ENCODE measurements at places on chromosomes 2 and 18.

GRCh38 chr2:113228351-113228750 is 50.4 kb downstream of the PAX8 start:
- no peak overlapping the region for H3K27ac ChIP-seq
- DNase-seq = no peak
- H3K4me3 ChIP-seq = no peak overlapping the region
- no peaks in the 10 kb centered on the region for H3K36me3 ChIP-seq

- no peaks in the 10 kb centered on the region for H3K36me3 ChIP-seq
- DNase-seq = no peak
- no peak overlapping the region for H3K4me3 ChIP-seq
- no peaks in the 10 kb centered on the region for H3K27me3 ChIP-seq
- no peak overlapping the region for H3K27ac ChIP-seq
Observed at GRCh38 chr2:142866426-142866825, 11.0 kb upstream of the KYNU start.

DNA sequence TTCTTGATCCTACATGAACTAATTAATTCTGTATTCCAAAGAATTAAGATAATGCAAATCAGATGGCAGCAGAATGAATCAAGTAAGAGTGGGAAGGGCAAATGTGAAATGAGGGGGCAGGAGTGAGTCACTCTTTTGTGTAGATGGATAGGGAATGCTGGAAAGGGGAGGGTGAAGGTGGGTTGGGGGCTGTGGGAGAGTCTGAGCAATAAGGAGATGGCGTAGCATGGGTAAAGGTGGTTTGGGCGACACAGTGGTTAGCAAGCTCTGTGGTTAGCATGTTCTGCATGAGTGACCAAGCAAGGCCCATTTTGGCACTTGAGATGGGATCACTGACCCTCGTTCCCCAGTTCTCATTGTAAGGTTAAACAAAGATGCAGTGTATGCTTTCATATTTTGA is 20.4 kb downstream of the GPD2 start:
- H3K4me1 ChIP-seq = no peaks in the 10 kb centered on the region
- H3K4me3 ChIP-seq = no peak overlapping the region
- H3K36me3 ChIP-seq = no peaks in the 10 kb centered on the region
- H3K27ac ChIP-seq = no peak overlapping the region
- DNase-seq = no peak
- H3K27me3 ChIP-seq = no peaks in the 10 kb centered on the region

DNA sequence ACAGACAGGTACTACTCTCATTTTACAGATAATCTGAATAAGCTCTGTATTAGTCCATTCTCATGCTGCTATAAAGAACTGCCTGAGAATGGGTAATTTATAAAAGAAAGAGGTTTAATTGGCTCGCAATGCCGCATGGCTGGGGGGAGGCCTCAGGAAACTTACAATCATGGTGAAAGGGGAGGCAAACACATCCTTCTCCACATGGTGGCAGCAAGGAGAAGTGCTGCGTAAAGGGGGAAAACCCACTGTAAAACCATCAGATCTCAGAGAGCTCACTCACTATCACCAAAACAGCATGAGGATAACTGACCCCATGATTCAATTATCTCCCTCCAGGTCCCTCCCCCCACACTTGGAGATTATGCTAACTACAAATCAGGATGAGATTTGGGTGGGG is 254.4 kb downstream of the KCNE4 start:
- no peak overlapping the region for H3K27ac ChIP-seq
- H3K27me3 ChIP-seq = no peaks in the 10 kb centered on the region
- H3K4me1 ChIP-seq = no peaks in the 10 kb centered on the region
- no peak for DNase-seq
- no peaks in the 10 kb centered on the region for H3K36me3 ChIP-seq
- no peak overlapping the region for H3K4me3 ChIP-seq

- H3K4me1 ChIP-seq = no peaks in the 10 kb centered on the region
- no peak overlapping the region for H3K4me3 ChIP-seq
- DNase-seq = no peak
- no peak overlapping the region for H3K27ac ChIP-seq
- no peaks in the 10 kb centered on the region for H3K36me3 ChIP-seq
Observed at GRCh38 chr2:126244937-126245336, 411.0 kb upstream of the GYPC start.

DNA sequence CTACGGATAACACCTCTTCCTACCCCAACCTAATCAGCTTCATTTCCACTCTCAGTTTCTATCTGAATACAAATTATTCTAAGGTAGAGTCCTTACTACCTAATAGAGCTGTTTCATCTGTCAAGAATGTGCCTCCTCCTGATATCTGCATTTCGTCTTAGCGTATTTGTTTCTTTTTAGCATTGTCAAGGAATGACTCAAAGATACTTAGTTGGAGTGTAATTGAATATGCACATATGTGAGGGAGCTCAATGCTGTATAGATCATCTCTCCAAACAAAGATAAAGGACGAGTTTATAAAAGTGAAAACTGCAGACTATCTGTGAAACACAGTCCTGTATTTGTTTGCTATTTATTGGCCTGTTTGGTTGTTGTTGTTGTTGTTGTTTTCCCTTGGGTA is 2059.4 kb upstream of the CELF4 start:
- H3K27me3 ChIP-seq = no peaks in the 10 kb centered on the region
- H3K36me3 ChIP-seq = no peaks in the 10 kb centered on the region
- H3K4me3 ChIP-seq = no peak overlapping the region
- no peak for DNase-seq

DNA sequence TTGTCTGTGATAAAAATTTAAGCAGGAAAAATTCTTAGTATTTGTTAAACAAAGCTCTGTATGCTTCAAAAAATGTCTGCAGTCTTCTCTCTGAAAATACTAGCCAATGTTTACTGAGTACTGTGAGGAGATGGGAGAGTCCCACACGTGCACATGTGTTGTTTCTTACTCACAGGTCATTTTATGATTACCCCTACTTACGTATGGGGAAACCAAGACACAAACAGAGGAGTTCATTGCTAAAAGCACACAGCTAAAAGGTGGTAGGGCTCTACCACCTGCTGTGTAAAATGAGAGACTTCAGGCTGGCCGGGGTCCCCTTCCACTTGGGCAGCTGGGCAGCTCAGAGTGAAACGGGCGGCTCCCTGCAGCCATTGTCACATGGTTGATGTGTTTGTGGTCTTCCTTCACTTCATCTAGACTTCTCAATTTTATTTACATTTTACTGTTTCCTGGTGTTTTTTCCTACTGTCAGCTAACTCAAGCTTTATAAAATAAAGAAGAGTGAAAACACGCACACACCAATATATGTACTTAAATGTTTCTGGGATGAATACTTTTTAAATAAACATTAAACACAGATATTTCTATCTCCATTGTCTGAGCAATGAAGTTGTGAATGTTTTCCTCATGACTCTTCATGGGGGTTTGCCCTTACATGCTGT is 71.2 kb downstream of the MBP start:
- H3K36me3 ChIP-seq = peaks cover 4% of the 10 kb centered on the region
- peak overlapping the region; percentile 73 for H3K27ac ChIP-seq
- peak overlapping the region; percentile 41 for H3K4me3 ChIP-seq
- peaks cover 89% of the 10 kb centered on the region for H3K4me1 ChIP-seq
- DNase-seq = no peak
- no peaks in the 10 kb centered on the region for H3K27me3 ChIP-seq

DNA sequence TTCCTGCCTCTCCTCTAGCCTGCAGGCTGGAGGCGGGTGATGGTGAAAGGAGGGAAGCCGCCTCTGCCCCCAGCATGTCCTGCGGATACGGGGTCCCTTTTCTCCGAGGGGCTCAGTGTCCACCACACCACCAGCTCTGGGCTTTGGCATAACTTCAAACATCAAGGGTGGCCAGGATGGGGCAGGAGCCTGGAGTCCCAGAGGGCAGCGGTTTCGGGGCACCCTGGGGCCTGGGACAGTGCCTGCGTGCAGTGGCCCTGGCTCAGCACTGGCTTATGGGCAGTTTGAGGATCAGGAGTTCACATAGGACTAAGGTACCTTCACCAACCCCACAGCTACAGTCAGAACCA is 85.5 kb upstream of the GPC1 start:
- H3K27me3 ChIP-seq = no peaks in the 10 kb centered on the region
- no peaks in the 10 kb centered on the region for H3K36me3 ChIP-seq
- no peaks in the 10 kb centered on the region for H3K4me1 ChIP-seq
- no peak overlapping the region for H3K27ac ChIP-seq

- H3K4me1 ChIP-seq = no peaks in the 10 kb centered on the region
- no peak overlapping the region for H3K27ac ChIP-seq
Observed at GRCh38 chr2:60109744-60110143, 443.7 kb downstream of the BCL11A start.

GRCh38 chr2:238820916-238821315 is 27.0 kb upstream of the TWIST2 start:
- H3K27ac ChIP-seq = no peak overlapping the region
- H3K4me1 ChIP-seq = no peaks in the 10 kb centered on the region
- H3K27me3 ChIP-seq = peaks cover 4% of the 10 kb centered on the region
- DNase-seq = no peak

DNA sequence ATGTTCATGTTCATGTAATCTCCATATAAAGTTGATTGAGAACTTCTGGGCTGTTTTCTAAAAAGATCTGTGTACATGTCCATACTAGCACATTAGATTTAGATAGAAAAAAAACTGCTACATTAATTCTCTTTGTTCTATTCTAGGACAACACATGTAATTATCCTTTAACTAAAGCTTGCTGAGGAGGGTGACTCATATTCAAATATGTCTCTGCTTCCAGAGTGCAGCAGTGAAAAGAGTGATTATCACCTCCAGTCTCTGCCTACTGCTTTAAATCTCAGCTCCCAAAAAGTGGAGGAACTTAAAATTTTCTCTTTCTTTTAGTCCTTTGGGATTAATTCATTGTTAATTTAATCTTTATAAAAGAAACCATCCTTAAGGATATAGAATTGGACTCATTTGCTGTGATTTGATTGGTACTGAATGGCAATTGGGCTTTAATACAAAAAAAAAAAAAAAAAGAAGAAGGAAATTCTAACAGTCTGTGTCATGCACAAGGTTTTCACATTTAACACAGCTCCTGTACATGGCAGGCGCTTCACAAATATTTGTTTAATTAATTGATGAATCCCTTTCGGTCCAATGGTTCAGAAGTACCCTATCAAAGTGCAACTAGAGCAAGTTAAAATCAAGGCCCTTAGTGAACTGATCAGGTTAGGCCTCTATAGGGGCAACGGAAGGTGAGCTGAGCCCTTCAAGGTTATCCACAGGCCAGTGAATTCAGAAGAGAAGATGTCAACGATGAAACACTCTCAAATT is 214.0 kb upstream of the KCNJ3 start:
- no peak overlapping the region for H3K4me3 ChIP-seq
- DNase-seq = no peak
- no peaks in the 10 kb centered on the region for H3K4me1 ChIP-seq
- no peaks in the 10 kb centered on the region for H3K27me3 ChIP-seq
- H3K36me3 ChIP-seq = no peaks in the 10 kb centered on the region
- no peak overlapping the region for H3K27ac ChIP-seq

GRCh38 chr2:195595825-195596224 is 61.2 kb upstream of the SLC39A10 start:
- no peaks in the 10 kb centered on the region for H3K27me3 ChIP-seq
- DNase-seq = no peak
- H3K36me3 ChIP-seq = no peaks in the 10 kb centered on the region
- H3K4me3 ChIP-seq = no peak overlapping the region
- H3K27ac ChIP-seq = no peak overlapping the region

GRCh38 chr2:132901661-132902060 is 231.7 kb upstream of the LYPD1 start:
- H3K27ac ChIP-seq = no peak overlapping the region
- no peaks in the 10 kb centered on the region for H3K27me3 ChIP-seq
- H3K4me3 ChIP-seq = no peak overlapping the region
- no peaks in the 10 kb centered on the region for H3K36me3 ChIP-seq
- no peak for DNase-seq

DNA sequence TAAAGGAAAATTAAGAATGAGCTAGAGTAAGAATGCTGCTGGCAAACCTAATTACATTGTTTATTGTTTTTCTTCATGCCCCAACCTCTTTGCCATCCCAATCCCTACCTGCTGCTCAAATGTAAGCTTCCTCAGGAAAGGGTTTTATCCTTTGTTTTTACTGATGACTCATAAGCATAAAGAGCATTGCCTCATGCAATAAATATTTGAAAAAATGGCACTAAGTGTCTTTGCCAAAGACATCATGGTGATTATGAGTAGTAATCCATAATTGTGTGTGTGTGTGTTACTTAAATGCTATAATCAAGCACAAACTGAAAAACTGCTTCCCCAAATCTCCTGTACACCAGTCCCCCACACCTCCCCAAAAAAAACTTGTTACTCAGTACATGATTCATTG is 53.4 kb downstream of the DNER start:
- DNase-seq = no peak
- H3K4me1 ChIP-seq = no peaks in the 10 kb centered on the region
- no peak overlapping the region for H3K27ac ChIP-seq

DNA sequence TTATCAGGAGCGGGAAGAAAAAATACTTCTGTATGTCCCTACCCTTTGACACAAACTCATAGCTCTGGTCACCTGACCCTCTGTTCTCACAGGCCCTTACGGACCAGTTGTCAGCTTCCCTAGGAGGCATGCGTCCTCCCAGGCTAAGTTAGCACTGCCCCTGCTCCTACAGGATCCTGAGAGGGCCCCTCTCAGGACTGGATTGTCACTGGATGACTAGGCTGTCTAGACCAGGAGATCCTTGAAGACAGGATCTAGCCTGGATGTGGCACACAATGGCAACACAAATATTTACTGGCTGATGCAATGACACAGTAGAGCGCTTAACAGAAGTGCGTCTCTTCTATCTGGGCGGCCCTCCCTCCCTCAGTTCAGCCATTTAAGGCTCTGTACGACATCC is 7.7 kb downstream of the FAM228A start:
- DNase-seq = no peak
- H3K27me3 ChIP-seq = no peaks in the 10 kb centered on the region
- no peaks in the 10 kb centered on the region for H3K4me1 ChIP-seq
- H3K27ac ChIP-seq = no peak overlapping the region
- H3K4me3 ChIP-seq = no peak overlapping the region

GRCh38 chr18:24317370-24317769 is 80.3 kb downstream of the OSBPL1A start:
- no peak for DNase-seq
- H3K4me3 ChIP-seq = no peak overlapping the region
- H3K36me3 ChIP-seq = no peaks in the 10 kb centered on the region
- H3K27ac ChIP-seq = no peak overlapping the region

DNA sequence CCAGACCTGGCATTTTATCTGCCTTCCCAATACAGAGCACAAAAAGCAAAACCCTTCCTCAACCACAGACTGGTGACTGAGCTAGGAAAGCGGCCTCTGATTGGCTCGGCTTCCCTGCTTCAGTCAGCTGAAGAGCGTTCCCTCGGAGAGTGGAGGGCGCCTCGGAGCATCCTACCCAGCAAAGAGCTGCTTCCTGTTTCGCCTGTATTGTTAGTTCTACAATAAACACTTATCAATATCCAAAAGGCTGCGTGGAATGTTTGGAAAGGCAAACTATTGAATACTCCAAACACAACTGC is 125.0 kb downstream of the CACNB4 start:
- no peak overlapping the region for H3K27ac ChIP-seq
- no peak for DNase-seq
- no peaks in the 10 kb centered on the region for H3K36me3 ChIP-seq
- no peaks in the 10 kb centered on the region for H3K4me1 ChIP-seq

GRCh38 chr2:180481998-180482397 is 474.9 kb upstream of the CWC22 start:
- no peaks in the 10 kb centered on the region for H3K4me1 ChIP-seq
- H3K27ac ChIP-seq = no peak overlapping the region
- no peak for DNase-seq
- no peaks in the 10 kb centered on the region for H3K36me3 ChIP-seq
- no peak overlapping the region for H3K4me3 ChIP-seq

- no peak for DNase-seq
- no peaks in the 10 kb centered on the region for H3K4me1 ChIP-seq
- H3K27ac ChIP-seq = no peak overlapping the region
- H3K4me3 ChIP-seq = no peak overlapping the region
Observed at GRCh38 chr2:32715391-32715841, 87.6 kb downstream of the TTC27 start.

Data from CD8-positive, alpha-beta memory T cell (primary cell).